CD4-positive, alpha-beta T cell (primary cell): ENCODE measurements at places on chromosomes 4 and X.

GRCh38 chr4:155164718-155165117 lies 43.7 kb upstream of the NPY2R start:
- no peak for DNase-seq

- DNase-seq = no peak
Measured at GRCh38 chr4:7403001-7403400, 31.7 kb downstream of the PSAPL1 start.

DNA sequence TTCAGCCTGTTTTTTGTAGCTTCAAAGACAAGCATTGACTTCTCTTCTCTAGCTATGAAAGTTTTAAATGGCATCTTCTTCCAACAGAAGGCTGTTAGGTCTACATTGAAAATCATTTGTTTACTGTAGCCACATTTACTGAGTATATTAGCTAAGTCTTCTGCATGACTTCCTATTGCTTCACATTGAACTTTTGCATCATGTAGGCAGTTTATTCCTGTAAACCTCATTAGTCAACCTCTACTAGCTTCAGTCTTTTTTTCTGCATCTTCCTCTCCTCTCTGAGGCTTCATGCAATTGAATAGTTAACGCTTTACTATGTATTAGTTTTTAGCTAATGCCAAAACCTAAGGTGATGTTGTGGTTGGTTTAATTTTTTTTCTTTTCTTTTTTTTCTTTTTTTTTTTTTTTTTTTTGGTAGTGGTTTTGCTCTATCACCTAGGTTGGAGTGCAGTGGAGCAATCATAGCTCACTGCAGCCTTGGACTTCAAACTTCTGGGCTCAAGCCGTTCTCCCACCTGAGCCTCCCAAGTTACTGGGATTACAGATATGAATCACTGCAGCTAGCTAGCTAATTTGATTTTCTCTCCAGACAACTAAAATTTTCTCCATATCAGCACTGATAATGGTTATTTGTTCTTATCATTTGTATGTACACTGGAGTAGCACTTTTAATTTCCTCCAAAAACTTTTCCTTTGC lies 3.4 kb downstream of the UGT2A3 start:
- no peak for DNase-seq

- DNase-seq = no peak
Measured at GRCh38 chrX:65667157-65667502, 324 bp upstream of the MSN start.

GRCh38 chr4:168039593-168039992 lies 52.7 kb upstream of the ANXA10 start:
- no peak for DNase-seq

- no peak for DNase-seq
Measured at GRCh38 chr4:112884406-112884805, 165.0 kb upstream of the ANK2 start.

DNA sequence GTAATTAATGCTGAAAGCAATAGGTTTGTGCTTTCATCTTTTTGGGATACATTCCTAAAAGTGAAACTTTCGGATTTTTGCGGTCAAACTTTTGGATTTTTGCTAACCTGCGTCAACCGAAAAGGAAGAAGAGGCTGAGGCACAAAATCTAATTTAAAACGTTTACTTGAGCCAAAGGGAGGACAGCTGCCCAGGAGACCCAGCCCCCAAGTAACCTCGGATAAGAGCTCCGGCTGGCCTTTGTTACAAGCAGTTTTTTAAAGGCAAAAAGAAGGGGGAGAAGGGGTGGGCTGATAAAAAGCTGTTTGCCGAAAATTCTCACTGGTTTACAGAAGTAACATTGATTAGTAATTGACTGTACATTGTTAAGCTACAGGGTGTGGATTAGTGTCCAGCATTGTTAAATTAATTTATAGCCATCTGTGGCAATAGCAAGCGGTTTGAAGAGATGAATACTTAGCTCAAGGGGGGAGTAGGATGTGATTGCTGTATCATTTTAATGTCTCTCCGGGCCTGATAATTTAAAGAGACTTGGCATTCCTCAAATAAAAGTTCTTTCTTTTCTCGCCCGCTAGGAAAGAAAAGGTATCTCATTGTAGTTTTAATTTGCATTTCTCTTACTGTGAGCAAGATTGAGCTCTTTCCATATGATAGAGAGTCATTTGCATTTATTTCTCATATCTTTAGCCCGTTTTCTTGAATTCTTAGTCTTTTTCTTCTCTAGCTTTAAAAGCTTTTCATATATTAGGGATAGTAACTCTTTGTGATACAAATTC lies 59.1 kb upstream of the USP9X start:
- DNase-seq = no peak
